ENCODE measurements at places on chromosomes 1 and 21.
A peak's percentile ranks its signal among the peaks of the same experiment; 100 is the strongest.

GRCh38 chr1:17186216-17186909 lies 18.6 kb upstream of the PADI1 start:
- no peak for DNase-seq

GRCh38 chr21:44397431-44398031 lies 44.1 kb downstream of the TRPM2 start:
- DNase-seq, result no peak

DNA sequence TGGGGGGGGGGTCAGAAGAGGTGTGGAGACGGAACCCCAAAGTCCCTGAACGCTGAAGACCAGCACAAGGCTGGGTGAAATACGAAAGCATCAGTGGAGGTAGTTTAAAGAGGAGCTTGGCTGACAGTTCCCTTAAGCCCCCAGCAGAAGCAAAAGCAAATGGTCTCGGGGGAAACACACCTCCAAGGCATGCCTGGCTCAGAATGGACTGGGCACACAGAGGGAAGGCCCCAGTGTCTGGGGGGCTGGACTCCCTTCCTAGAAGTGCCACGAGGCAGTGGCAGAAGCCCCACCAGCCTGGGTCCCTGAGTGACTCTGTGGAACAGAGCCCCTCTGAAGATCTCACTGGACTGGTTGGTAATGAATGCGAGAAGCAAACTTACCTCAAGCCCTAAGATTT lies 43.9 kb downstream of the UBE2G2 start:
- no peak for DNase-seq

GRCh38 chr1:55217226-55217986 lies 2.2 kb upstream of the USP24 start:
- DNase-seq, result no peak

DNA sequence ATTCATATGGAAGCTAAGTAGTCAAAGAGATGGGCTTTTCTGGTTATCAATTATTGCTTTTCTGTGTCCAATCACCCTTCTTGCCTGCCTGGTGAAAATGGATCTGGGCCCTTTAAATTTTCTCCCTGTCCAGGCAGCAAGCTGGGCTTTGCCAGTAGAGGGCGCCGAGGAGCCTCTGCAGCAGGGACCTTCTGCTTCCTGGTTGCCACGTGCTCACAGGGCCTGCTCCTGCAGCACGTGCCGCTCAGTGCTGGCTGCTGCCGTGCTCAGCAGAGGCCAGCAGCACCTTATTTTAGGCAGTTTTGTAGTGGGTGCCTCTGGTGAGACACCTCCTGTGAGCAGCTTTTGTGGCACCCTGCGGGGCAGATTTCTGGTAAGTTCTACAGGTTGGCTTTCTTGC lies 4.0 kb downstream of the ACTL8 start:
- DNase-seq, result no peak

DNA sequence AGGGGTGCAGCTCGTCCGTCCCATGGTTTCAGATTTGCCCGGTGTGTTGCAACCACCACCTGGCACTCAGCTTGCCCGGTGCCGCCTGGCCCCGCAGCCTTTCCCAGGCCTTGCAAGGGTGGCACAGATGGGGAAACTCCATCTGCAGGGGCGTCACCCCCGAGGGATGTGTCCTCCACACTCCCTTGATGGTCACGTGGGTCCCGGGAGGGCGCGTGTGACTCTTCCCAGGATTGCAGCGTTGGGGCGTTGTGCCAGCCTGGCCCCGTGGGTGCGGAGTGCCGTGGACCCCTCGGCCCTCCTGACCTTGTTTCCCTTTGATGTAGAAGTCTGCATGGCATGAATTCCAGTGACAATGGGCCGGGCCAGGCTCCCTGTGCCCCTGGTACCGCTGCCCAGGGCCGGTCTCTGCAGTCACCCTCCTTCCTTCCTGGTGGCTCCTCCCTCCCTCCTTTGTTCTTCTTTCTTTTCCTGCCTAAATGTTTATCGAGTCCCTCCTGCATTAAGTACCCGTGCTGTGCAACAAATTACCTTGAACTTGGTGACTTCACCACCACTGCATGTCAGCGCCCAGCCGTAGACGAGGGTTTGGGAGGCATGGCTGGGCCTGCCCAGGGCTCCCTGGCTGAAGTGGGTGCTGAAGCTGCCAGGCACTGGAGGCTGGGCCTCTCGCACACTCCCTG lies 22.9 kb downstream of the RRP1 start:
- DNase-seq, result peak; percentile 52

GRCh38 chr1:245015031-245015430 lies 139.8 kb upstream of the KIF26B start:
- DNase-seq, result no peak

GRCh38 chr1:159955456-159955855 lies 1.4 kb upstream of the SLAMF9 start:
- no peak for DNase-seq

DNA sequence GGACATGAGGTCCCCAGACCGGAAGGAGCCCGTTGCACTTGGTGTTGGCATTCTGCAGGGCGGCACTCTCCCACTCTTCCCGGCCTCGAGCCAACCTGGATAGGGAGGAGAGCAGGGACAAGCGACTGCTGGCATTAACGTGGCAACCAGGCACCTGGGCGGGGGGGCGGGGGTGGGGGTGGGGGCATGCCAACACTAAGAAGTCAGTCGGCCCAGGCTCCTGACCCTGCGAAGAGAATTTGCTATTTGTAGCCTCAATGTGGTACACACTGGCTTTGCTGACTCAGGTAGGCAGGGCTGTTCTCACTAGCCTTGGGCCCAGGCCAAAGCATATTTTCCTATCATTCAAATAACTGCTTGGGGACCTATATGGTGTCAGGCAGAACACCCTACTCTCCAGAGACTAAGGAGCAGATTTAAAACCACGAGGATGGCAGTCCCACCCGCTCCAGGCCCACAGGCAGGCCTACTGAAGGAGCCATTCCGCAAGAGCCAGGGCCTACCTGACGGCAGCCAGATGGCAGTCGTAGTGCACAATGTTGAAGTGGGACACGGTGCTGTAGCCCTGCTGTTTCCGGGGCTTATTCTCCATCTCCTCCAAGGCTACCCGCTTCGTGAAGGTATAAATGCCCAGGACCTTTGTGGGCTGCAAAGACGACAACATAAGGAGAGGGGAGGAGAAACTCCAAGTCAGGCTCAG lies 123.7 kb downstream of the UBR4 start:
- DNase-seq, result no peak

DNA sequence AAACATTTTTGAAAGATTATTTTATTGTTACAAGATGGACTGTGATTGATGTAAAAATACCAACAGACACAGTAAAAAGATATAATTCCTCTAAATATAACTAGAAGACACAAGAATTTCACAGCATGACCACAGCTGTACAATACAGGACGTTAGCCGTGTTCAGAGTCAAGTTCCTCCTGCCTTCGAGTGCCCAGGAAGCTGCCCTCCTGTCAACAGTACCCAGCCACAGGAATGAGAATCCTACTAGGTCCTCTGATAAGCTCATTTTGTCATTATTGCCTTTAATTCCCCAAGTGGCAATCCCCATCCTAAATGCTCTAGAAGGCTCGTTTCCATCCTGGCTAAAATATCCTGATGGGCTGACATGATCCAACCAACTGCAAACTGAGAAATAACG lies 16.4 kb upstream of the CAPN2 start:
- DNase-seq, result no peak

DNA sequence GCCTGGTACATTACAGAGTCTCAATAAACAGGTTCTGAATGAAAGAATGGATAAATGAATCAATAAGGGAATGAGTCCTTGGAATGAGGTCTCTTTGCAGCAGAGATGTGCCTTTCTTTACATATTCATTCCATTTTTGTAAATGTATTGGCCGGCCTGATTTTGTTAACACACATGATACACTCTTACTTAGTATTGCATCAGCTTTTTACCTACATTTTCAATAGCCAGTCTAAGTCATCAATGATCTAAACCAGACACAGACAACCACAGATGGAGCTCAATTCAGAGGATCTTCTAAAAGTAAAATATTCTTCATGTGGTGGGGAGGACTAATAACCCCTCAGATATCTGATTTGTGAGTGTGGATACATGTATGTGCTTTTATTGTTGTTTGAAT lies 653.1 kb downstream of the LMO4 start:
- no peak for DNase-seq

GRCh38 chr1:22635436-22635835 lies 992 bp upstream of the C1QA start:
- DNase-seq, result no peak

- DNase-seq, result no peak
Measured at GRCh38 chr1:11874258-11874562, 15.5 kb upstream of the NPPB start.

DNA sequence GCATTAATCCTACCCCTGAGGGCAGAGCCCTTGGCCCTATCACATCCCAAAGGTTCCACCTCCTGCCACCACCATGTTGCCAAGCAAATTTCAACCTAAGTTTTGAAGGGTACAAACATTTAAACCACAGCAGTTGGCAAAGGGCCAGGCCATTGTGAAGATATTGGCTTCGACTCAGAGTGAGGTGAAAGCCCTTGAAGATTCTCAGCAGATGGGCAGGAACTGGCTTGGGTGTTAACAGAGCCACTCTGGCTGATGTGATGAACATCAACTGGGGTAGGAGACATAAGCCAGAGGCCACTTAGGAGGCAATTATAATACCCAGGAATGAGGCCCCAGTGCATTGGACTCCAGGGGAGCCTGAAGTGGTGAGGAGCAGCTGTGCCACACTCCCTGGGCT lies 207.7 kb upstream of the KAZN start:
- no peak for DNase-seq

All from keratinocyte (primary cell).